ENCODE measurements at places on chromosomes 1 and 21.

GRCh38 chr1:7994827-7995226 lies 31.3 kb downstream of the ERRFI1 start:
- no peak for DNase-seq

DNA sequence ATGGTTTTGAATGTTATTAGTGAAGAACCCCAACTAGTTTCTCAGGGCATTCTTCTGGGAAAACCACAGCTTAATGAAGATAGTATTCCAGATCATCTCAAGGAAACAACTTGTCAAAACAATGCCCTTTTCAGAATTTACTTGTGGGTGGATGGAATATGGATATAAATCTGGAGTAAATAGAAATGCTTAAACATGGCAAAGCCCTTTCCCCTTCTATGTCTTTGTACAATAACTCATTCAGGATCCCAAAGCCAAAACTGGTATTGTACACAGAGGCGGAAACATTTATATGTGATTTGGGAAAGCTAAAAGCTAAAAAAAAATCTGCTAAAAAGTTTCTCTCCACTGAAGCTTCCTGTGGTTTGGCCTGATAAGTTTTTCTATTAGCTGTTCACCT lies 55.5 kb upstream of the RGS5 start:
- no peak for DNase-seq

GRCh38 chr1:165845992-165846748 lies 18.8 kb downstream of the UCK2 start:
- no peak for DNase-seq

DNA sequence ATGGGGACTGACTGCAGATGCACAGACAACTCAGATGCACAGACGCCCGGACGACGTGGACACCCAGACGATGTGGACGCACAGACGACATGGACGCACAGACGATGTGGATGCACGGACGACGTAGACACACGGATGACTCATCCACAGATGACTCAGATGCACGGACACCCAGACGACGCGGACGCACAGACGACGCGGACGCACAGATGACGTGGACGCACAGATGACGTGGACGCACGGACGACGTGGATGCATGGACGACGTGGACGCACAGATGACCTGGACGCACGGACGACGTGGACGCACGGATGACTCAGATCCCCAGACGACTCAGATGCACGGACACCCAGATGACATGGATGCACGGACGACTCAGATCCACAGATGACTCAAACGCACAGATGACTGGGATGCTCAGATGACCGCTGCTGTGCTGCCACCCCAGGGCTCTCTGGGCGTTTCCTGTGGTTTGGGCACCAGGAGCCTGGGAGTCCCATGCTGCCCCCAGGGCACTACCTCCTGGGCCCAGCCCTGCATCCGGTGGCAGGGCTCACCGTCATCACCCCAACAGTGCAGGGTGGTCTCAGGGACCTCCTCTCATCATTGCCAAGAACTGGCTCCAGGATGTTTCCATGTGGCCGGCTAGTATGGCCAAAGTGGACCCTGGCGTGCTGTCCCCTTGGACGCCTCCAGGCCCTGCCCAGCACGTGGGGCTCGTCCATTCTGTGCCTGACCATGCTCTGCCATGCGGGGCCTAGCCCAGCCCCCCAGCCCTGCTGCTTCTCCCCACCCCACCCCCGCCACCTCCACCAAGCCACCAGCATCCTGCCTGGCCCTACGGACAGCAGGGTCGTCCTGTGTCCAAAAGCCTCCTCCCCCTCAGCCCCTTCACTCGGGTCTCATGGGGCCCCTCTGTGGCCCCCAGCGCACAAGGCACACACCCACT lies 14.0 kb downstream of the FAAP20 start:
- no peak for DNase-seq

- no peak for DNase-seq
Measured at GRCh38 chr1:33659641-33660040, 187.2 kb downstream of the ZSCAN20 start.

- DNase-seq, result no peak
Measured at GRCh38 chr21:28458446-28458845, 534.2 kb downstream of the LTN1 start.

DNA sequence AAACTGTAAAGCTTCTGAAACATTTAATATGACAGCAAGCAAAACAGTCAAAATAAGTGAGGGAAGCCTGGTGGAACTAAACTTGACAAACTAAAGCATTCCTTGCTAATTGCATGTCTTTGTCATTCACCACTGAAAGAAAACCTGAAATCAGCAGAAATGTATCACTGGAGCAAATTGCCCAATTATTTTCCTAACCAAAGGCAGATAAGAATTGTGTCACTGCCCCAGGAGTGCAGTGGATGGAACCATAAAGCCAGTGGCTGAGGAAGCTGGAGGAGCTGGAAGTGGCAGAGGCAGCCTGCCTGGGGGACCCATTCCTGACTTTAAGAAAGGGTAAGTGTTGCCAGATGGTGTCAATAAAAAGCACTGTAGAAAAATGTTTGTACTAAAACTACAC lies 2.7 kb upstream of the SLC30A10 start:
- DNase-seq, result no peak

- no peak for DNase-seq
Measured at GRCh38 chr1:191255354-191256054, 777.8 kb upstream of the BRINP3 start.

- DNase-seq, result peak; percentile 92
Measured at GRCh38 chr1:21254335-21254951, 35.8 kb downstream of the ECE1 start.

DNA sequence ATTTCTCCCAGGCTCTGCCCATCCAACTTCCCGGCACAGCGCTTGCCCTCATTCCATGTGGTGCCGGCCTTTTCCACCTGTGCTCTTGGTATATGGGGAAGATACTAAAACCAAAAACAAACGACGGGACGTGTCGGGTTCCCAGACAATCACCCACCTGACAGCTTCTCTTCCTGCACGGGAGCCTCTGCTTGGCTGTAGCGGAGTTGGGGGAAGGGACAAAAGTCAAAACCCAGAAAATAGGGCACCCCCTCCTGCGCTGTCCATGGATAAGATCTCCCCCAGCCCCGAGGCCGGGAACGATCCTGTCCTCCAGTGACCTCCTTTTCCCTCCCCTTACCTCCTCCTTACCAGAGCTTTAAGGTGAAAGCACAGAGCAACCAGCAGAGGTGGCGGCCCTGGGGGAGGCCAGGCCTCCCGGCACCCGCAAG lies 640 bp downstream of the JTB start:
- peak; percentile 21 for DNase-seq

DNA sequence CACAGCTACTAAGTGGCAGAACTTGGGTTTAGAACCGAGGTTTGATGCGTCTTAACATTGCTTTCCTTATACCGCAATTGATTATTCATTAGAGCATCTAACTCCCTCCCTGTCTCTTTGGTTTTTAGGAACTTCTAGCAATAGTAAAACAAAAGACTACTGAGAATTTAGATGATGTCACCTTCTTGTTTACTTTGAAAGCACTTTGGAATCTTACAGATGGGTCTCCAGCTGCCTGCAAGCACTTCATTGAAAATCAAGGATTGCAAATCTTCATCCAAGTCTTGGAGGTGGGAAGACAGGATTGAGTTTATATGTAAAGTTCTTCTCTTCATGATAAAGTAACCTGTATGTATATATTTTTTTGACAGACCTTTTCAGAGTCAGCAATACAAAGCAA lies 35.0 kb downstream of the ZYG11A start:
- no peak for DNase-seq

DNA sequence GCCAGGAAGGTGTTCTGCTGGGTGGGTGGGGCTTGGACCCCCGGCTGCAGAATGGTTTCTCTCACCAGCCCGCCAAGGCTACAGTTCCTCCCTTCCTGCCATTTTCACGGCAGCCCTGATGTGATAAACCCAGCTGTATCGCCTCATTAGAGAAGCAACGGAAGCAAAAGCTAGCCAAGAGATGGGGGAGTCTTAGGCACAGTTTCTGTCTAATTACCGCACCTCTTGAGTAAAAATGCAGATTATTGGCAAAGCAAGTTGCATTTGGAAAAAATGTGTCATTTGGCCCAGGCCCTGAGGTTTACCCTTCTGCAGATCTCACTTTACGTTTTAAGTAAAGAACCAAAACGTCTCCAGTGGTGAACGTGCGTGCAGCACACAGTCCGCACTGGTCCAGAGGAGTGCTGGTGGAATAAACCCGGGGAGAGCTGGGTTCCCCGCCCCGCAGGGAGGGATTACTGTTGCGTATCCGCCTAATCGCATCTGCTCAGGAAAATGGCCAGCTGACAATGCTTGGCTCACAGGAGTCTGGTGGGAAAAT lies 109.9 kb downstream of the GALNT2 start:
- peak; percentile 89 for DNase-seq

- no peak for DNase-seq
Measured at GRCh38 chr1:36645867-36646266, 163.2 kb upstream of the CSF3R start.

- peak; percentile 89 for DNase-seq
Measured at GRCh38 chr1:247111700-247112478, 7.7 kb upstream of the ZNF669 start.

GRCh38 chr1:150021191-150021694 lies 10.7 kb upstream of the OTUD7B start:
- DNase-seq, result no peak

DNA sequence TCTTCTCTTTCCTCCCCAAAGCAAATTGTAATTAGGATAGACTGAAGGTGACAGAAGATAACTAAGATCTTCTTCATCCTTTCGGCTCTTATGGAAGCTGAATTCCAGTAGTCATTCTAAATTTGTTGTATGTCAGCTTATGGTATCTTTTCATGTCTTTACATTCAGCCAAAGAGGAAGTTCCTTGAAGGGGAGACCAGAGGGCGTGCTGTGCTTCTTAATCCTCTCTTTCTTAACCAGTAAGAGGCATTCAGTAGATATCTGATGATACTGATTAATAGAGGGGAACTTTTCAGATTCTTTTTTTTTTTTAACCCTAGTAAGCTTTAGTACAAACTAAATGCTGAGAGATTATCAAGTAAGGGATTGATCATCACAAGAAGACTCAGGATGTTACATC lies 102.3 kb downstream of the OSBPL9 start:
- no peak for DNase-seq

DNA sequence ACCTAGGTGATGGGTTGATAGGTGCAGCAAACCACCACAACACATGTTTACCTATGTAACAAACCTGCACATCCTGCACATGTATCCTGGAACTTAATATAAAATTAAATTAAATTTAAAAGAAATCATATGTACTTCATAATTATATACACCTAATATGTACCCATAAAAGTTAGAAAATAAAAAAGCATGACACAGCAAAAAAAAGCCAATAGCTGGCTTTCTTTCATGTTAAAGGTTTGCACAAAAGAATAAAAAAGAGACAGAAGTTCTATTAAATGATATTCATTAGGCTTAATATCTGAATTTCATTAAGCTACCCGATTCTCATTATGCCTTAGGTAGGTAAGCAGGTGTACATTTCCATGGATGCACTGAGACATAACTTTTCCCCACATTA lies 5.2 kb upstream of the PRMT6 start:
- no peak for DNase-seq

DNA sequence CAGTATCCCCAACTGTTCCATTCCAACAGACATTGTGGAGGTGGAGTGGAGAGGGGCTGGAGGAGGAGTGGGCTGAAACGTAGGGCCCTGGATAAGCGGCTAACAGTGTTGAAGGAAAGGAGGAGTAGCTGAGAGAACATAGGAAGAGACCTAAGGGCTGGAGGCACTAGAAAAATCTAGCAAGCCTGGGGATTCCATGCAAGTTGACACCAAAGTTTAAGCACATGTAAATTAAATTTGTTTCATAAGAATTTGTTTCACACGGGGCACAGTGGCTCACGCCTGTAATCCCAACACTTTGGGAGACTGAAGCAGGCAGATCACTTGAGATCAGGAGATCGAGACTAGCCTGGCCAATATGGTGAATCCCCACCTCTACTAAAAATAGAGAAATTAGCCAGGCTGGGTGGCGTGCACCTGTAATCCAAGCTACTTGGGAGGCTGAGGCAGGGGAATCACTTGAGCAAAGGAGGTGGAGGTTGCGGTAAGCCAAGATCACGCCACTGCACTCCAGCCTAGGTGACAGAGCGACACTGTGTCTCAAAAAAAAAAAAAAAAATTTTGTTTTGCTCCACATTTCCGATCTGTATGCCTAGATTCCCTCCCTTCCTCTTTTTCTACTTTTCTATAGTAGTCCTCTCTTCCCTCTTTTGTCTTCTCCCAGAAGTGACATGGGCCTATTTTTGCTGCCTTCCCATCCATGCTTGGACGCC lies 530 bp upstream of the CD244 start:
- DNase-seq, result no peak

GRCh38 chr1:10646347-10646861 lies 150.0 kb downstream of the CASZ1 start:
- no peak for DNase-seq

DNA sequence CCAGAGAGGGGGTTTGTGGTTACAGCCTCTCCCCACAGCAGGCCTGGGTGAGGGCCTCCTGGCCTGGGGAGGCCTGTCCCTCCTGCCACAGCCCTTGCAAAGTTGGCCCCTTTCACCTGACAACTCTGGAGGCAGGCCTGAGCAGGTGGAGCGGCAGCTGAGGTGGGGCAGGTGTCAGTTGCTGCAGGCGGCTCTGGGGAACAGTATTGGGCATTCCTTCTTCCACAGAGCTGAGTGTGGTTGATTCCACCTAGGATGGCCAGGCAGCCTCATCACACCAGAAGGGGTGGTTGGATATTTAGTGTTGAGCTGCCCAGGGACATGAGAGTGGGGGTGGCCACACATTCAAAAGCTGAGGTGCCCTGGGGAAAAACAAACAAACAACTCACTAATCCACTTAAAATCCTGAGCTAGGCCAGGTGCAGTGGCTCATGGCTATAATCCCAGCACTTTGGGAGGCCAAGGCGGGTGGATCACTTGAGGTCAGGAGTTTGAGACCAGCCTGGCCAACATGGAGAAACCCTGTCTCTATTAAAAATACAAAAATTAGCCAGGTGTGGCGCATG lies 31.1 kb downstream of the PIGP start:
- no peak for DNase-seq

GRCh38 chr1:9912264-9912936 lies 2.3 kb upstream of the CTNNBIP1 start:
- no peak for DNase-seq

GRCh38 chr1:85166351-85166750 lies 34.5 kb downstream of the SYDE2 start:
- DNase-seq, result no peak

DNA sequence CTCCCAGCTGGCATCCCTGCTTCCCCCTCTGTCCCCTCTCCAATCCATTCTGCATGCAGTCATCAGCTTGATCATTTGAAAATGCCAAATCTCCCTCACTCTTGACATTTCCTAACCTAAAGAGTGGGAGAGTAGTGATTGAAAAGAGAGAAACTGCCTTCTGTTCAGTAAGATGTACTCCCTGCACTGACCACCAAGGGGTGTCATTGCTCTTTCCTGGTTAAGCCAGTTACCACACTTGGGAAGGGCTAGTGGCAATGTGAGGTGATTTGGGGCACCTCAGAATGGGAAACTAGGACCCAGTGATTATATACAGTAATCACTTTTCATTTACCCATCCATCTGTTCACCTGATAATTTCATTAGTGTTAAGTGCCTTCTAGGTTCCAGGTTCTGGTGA lies 6.9 kb upstream of the TMEM269 start:
- no peak for DNase-seq

Data from muscle of back (tissue), 13 donors.